ENCODE measurements at places on chromosomes 3 and 15.

DNA sequence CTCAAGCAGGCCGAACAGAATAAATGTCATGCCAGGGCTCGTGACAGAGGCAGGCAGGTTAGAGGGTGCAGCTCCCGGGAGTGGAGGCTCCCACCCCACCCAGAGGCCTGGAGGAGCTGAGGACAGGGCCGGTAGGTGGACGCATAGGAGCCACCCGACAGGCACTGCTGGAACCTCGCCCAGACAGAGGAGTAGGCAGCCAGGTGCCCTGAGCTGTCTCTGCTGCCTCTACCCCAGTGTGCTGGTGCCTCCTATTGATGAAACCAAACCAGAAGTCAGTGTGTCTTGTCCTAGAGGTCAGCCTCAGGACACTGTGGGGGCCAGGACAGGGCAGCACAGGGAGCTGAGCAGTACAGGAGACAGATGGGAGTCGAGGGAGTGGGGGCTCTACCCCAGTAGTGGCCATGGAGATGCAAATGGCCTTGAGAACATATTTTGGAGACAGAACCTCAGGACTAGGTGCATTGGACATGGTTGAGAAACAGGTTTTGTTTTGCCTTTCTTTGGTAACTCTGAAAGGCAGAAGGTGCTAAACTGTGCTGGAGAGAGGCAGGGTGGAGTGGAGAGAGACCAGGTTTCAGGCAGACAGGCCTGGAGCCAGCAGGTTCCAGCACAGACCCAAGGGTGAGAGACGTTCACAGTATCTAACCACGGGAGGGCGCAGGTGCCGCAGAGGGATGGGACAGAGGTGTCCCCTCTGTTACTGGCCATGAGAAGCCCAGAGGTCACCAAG lies 15.4 kb upstream of the KLF15 start:
- no peak for DNase-seq

- DNase-seq: no peak
Observed at GRCh38 chr3:55000546-55000945, 72.7 kb upstream of the LRTM1 start.

- no peak for DNase-seq
Observed at GRCh38 chr15:96181873-96182301, 148.6 kb upstream of the NR2F2 start.

- DNase-seq: peak; percentile 55
Observed at GRCh38 chr3:70856414-70857162, 544.1 kb upstream of the MDFIC2 start.

DNA sequence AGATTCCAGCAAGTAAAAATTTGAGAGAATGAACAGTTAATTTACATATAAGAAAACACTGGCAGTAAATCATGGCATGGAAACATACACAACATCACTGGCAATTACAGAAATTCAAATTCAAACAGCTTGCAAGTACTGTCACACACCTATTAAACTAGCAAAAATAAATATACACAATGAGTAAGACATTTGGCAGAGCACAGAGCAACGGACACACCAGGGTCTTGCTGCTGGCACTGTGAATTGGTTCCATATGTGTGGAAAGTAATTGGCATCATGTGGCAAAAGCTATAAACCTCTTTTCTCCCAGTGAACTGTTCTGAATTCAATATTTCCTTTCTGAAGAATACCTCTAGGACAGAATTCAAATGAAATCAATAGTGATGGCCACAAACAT lies 78.3 kb downstream of the LRRK1 start:
- no peak for DNase-seq

- DNase-seq: no peak
Observed at GRCh38 chr3:98551236-98551635, 19.5 kb downstream of the GPR15 start.

- DNase-seq: no peak
Observed at GRCh38 chr15:68682330-68682729, 103.5 kb downstream of the CORO2B start.

- DNase-seq: no peak
Observed at GRCh38 chr3:141285570-141285969, 53.9 kb downstream of the PXYLP1 start.

DNA sequence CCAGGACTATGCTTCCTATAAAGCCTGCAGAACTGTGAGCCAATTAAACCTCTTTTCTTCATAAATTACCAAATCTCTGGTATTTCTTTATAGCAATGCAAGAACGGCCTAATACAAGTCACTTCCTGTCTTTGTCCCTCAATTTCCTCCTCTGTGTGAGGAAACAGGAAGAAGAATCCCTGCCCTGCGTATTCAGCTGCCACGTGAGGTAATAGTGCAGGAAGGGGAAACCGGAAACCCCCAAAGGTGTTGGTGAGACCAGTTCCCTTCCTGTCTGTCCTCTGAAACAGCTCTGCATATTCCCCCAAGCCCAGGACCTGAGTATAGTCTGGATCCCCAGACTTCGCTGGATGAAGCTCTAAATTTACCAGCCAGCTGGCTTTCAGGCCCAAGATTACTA lies 18.1 kb upstream of the PTPN23 start:
- peak; percentile 72 for DNase-seq

- no peak for DNase-seq
Observed at GRCh38 chr3:119401069-119401468, 62.3 kb downstream of the TMEM39A start.

DNA sequence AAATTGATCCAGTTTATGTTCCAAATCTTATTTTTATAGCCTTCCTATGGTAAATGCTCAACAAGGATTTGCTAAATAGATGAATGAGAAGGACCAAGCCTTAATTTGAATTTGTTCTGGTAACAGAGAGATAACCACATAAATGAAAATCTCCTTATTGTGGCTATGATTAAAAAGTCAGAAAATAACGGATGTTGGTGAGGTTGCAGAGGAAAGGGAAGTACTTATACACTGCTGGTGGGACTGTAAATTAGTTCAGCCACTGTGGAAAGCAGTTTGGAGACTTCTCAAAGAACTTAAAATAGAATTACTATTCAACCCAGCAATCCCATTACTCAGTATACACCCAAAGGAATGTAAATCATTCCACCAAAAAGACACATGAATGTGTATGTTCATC lies 26.2 kb downstream of the AAGAB start:
- no peak for DNase-seq

DNA sequence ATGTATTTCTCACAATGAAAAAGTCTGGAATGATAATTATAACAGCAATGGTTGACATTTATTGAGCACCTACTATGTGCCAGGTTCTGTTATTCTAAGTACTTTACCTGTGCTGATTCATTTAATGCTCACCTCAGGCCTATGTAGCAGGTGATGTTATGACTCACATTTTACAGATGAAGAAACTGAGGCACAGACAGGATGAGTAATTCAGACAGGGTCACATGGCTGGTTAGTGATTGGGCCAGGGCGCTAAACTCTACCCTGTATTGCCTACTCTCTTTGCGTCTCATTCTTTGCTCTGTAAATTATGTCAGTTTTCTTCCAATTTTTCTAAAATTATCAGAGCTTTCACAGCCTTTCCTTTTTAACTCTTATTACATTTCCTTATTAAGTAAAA lies 98.3 kb downstream of the PIK3R4 start:
- no peak for DNase-seq

Measured in inflammatory macrophage treated with lipopolysaccharide for 4 hours (primary cell).